Stimulated activated CD4-positive, alpha-beta T cell treated with anti-CD3 and anti-CD28 coated beads, Interleukin-2, amount 100 ng/mL, for 24 hours (primary cell): ENCODE measurements at places on chromosomes 11 and 22.

GRCh38 chr11:120925944-120926343, 98.0 kb upstream of the TBCEL start:
- no peak for DNase-seq

- no peak for DNase-seq
Measured at GRCh38 chr11:69534166-69534530, 52.7 kb downstream of the LINC01488 start.

DNA sequence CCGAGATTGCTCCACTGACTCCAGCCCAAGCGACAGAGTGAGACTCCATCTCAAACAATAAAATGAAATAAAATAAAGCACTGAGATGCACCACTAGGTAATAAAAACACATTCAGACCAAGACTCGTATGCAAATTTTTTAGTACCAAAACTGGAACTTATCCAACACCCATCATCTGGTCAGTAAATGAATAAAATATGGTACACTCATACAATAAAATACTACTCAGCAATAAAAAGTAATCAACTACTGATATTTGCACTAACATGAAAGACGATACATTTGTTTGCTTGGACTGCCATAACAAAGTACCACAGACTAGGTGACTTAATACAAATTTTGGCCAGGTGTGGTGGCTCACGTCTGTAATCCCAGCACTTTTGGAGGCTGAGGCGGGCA, 17.8 kb upstream of the POLD3 start:
- DNase-seq = no peak

DNA sequence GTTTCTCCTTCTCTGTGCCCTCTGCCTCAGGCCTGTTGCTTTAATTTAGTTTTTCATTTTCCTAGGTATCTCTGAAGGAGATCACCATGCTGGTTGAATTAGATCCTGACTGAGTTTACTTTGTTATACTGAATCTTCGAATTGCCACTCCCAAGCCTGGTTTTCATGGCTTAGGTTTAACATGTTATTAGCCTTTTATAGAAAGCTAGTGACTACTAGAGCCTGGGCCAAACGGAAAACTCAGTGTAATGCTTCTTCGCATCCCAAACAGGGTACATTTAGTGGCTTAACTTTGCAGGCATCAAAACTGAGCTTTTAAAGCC, 3.6 kb downstream of the CRKL start:
- DNase-seq = no peak

DNA sequence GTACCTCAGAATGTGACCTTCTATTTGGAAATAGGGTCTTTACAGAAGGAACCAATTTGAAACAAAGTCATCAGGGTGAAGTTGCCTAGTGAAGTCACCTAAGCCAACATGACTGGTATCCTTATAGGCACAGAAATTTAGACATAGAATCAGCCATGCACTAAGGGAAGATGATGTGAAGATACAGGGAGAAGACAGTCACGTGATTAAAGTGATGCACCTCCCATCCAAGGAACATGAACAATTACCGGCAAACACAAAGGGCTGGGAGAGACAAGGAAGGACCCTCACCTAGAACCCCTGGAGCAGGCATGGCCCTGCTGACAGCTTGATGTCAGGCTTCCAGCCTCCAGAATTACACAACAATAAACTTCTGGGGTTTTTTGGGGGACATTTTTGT, 3.2 kb upstream of the CRYBB2 start:
- DNase-seq = no peak

DNA sequence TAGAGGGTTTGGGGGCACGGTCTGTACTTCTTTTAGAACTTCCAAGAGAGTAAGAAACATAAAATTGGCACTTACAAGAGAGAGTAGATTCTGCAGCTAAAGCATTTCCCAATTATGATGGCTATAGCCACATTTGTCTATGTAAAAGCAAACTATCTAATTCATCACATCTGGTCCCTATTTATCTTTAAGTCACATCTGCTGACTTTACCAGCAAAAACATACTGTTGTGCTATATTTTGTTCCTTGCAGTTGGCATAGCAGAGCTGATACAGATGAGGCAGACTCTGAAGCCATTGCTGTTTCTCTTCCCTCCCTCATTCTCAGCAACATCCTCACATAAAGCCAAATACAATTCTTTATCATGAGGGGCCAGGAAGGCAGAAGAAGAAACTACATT, 1533.5 kb upstream of the RAG2 start:
- DNase-seq = no peak

DNA sequence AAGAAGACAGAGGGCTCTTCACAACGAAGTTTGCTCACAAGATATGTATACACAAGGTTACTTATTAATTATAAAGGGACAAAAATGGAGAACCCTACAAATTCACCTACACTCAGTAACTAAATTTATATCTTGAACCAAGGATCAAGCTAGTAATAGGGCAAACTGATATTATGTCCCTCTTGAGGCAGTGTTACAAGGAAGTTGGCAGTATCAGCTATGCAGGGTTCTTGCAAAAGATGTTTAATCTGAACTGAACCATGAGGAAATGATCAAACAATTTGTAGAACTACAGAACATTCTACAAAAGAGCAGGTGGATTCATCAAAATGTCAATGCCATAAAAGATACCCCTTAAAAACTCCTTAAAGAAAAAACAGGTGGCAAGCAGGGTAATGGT, 10.7 kb downstream of the CADM1 start:
- no peak for DNase-seq

- DNase-seq = no peak
Measured at GRCh38 chr11:12674936-12675696, 895 bp downstream of the TEAD1 start.

GRCh38 chr11:65404210-65404609, 17.8 kb downstream of the FRMD8 start:
- no peak for DNase-seq

GRCh38 chr11:13429836-13430235, 33.2 kb downstream of the BTBD10 start:
- no peak for DNase-seq
